ENCODE measurements at places on chromosomes 7 and 10. TPM values are rescaled to one million over a fixed set of nuclear protein-coding genes. Genes with fewer than 3 reads are reported as not detected.

The ZNF425 gene
- 7.4 TPM for total RNA-seq

The EIF4H gene
- total RNA-seq, result 392 TPM

The CFAP70 gene
- 1.7 TPM for total RNA-seq

The PCGF5 gene
- total RNA-seq, result 22.5 TPM

The ELFN1 gene
- 7.6 TPM for total RNA-seq

The HOXA5 gene
- total RNA-seq, result 16.7 TPM

The CTAGE6 gene
- 0.66 TPM for total RNA-seq

The NIPSNAP2 gene
- 40.0 TPM for total RNA-seq

The UNC5B gene
- total RNA-seq, result 34.2 TPM

The GNAI1 gene
- total RNA-seq, result 37.1 TPM

The NPFFR1 gene
- total RNA-seq, result not detected

The TAC1 gene
- not detected for total RNA-seq

The BET1 gene
- total RNA-seq, result 29.4 TPM

The DDC gene
- total RNA-seq, result not detected

The MNX1 gene
- not detected for total RNA-seq

The TMEM130 gene
- 0.44 TPM for total RNA-seq

The AGBL3 gene
- 0.83 TPM for total RNA-seq

The OR2A7 gene
- total RNA-seq, result 0.33 TPM

The ZNF92 gene
- total RNA-seq, result 4.1 TPM

The RSPH10B2 gene
- total RNA-seq, result under 0.01 TPM

The BICC1 gene
- 72.9 TPM for total RNA-seq

The PKD1L1 gene
- total RNA-seq, result not detected

All from smooth muscle cell of trachea (primary cell).